Activated T-cell treated with anti-CD3 and anti-CD28 coated beads for 24 hours (primary cell): ENCODE measurements at places on chromosomes 3 and 15.
A peak's percentile ranks its signal among the peaks of the same experiment; 100 is the strongest.

DNA sequence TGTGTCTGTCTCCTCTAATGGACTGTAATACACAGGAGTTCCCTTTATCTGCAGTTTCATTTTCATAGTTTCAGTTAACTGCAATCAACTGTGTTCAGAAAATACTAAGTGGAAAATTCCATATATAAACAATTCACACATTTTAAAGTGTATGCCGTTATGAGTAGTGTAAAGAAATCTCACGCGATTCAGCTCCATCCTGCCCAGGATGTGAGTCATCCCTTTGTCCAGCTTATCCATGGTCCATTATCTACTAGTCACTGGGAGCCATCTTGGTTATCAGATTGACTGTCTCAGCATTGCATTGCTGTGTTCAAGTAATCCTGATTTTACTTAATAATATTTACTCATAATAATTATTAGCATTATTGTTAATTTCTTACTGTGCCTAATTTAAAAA is 14.5 kb downstream of the ZPLD1 start:
- DNase-seq = no peak

- DNase-seq = no peak
Measured at GRCh38 chr15:31469786-31470525, 143.3 kb downstream of the KLF13 start.

GRCh38 chr15:75030424-75030823 is 7.0 kb downstream of the PPCDC start:
- no peak for DNase-seq

DNA sequence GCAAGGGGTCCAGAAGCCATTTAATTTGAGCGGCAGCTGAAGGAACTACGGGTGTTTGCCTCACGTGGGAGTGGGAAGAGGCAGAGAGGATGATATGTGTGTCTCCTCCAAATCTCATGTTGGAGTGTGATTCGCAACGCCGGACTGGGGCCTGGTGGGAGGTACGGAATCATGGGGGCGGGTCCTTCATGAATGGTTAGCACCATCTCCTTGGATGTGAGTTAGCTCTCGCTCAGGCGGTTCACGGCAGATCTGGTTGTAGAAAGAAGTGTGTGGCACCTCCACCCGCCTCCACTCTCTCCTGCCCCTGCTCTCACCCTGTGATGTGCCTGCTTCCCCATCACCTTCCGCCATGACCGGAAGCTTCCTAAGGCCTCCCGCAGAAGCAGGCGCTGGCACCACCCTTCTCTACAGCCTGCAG is 25.4 kb downstream of the XXYLT1 start:
- no peak for DNase-seq

DNA sequence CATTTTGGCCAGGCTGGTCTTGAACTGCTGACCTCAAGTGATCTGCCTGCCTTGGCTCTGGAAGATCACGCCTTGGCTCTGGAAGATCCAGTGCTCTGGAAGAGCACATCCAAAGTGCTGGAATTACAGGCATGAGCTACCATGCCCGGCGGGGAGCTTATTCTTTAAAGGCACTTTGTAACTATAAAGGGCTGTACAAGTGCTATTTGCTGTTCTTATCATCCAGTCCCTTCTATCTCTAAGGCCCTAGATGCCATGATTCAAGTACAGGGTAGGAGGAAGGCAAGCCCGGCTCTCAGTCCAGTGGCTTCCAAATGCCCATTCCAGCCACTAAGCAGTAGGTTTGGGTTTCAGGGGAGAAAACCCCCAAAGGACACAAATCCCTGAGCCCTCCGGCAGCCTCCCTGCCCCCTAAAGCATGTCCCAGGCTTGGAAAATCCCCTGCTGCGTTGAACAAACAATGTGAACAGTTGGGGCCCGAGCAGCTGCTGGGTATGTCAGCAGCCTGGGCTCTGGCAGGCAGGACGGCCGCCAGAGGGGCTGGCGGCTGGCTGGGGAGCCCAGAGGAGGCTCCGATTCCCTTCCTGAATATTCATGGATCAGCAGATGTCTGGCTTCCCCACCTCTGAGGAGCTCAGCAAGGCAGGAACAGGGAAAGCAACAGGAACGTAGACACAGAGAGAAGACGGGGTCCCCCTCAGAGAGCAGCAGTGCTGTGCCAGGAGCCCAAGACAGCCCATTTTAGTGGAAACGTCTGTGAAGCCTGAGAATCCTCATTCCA is 7.7 kb downstream of the IGDCC4 start:
- no peak for DNase-seq

GRCh38 chr3:171038342-171038741 is 11.8 kb upstream of the SLC2A2 start:
- DNase-seq = no peak

DNA sequence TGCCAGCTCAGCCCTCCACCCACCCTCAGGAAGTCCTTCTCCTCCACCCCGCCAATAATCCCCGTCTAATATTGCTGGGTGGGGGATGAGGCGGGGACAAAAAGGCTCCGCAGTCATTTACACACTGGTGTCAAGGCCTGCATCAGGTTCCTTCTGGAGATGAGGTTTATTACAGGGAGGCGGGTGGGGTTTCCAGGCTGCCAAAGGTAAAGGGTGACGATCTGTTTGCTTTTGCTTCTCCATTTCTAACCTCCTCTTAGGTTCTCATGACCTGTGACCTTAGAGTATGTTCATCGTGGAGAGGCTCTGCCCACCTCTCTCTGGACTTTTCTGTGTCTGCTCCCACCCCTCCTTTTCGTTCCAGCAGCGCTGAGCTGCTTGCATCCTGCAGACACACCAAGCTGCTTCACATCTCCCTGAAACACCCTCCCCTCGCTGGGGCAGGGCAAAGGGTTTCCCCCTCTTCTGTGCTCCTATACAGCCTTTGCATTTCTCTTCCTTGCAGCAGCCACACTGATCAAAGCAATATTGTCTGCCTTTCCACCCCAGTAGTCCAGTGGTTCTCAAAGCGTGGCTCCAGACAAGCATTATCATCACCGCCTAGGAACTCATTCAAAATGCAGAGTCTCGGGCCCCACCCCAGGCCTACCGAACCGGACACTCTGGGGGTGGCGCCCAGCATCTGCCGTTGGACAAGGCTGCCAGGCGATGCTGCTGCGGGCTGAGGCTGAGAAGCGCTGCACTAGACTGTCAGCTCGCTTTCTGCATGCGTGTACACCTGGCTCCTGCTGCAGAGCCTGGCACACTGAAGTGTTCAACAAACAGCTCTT is 26.6 kb downstream of the CA12 start:
- no peak for DNase-seq

DNA sequence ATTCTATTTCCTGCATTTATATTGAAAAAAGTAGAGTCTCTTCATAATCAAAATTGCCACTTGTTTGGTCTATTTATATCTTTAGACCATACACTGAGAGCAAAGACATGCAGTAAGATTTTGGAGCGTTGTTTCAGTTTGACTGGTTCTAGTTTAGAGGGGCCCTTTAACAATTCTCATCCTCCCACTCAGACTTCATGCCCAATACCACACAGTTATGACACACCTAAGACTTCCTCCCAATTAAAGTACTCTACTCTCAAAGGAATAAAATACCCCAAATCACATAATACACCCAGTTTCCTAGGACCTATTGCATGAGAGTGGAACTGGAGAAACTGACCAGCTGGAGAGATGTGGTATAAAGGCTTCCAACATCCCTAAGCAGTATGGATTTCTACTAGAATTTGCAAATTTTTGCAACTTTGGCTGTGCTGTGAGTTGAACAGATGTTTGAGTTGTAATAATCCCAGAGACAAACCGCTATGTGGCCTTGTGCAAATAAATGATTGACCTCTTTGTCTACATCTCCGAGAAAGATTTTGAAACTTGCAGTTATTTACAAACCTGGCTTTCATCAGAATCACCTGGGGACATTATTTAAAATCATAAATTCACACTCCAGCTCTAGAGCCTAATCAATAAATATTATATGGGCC is 170.0 kb upstream of the ROBO2 start:
- DNase-seq = no peak

- peak; percentile 54 for DNase-seq
Measured at GRCh38 chr15:45162771-45163507, 24.8 kb downstream of the SHF start.

DNA sequence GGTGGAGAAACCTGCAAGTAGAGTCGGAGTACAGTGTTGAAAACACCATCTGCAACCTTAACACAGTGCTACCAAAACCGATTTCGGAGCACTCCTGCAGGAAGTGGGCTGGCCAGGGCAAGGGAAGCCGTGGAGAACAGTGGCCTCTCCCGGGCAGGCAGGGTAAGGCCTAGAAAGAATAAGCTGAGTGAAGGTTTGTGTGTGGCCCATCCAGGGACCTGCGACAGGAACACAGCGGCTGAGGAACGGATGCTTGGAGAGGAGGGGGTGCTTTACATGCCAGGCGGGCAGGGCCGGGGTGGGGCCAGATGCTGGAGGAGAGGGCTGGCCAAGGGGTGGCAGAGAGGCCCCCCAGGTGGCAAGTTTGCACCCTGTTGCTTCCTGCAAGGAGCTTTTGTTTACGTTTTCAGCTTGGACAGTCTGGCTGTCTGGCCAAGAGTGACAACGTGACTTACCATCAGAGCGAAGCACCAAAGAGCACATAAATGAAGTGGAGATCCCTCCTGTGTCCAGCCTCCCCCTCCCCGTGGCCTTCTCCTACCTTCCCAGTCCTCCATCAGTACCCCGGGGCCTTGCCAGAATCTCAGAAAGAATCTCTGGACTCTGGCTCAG is 156.5 kb downstream of the PGPEP1L start:
- DNase-seq = peak; percentile 41

DNA sequence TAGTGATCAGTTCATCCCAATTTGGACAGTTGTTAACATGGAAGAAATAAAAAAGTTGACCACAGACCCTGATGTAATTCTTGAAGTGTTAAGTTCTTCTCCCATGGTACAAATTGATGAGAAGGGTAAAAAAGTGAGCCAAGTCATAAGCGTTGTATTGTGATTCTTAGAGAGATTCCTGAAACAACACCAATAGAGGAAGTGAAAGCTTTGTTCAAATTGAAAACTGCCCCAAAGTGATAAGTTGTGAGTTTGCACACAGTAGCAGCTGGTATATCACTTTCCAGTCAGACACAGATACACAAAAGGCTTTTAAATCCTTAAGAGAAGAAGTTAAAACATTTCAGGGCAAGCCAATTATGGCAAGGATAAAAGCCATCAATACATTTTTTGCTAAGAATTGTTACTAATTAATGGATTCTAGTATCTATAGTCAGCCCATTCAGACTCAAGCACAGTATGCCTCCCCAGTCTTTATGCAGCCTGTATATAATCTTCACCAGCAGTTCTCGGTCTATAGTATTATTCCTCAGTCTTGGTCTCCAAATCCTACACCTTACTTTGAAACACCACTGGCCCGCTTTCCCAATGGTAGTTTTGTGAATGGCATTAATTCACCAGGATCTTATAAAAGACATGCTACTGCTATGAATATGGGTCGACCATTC is 38.2 kb downstream of the CDIN1 start:
- DNase-seq = no peak

- no peak for DNase-seq
Measured at GRCh38 chr15:75061272-75061671, 37.9 kb downstream of the PPCDC start.

GRCh38 chr15:100531204-100531603 is 2.5 kb upstream of the CERS3 start:
- DNase-seq = no peak

DNA sequence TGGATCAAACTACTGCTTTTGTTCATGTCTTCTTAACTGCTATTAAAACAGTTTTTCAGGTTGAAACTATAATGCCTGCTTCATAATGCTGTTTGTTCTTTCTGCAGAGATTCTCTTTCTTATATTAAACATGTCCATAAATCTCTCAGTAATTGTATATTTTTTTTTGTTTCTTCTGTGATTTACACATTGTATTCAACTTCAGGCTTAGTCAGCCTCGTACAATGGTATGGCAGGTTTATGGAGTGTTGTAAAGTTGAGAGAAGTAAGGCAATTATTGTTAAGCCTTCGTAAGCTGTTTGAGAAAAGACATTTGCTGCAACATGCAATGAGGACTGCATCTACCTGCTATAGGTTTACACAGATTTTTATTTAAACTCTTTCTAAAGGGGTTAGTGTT is 977.1 kb downstream of the DIPK2A start:
- DNase-seq = no peak
